ENCODE measurements at places on chromosomes 3 and 15.

GRCh38 chr15:75214293-75215096 lies 12.8 kb downstream of the C15orf39 start:
- no peak for DNase-seq

GRCh38 chr15:68264282-68264681 lies 13.3 kb upstream of the FEM1B start:
- DNase-seq: no peak

- DNase-seq: peak; percentile 78
These were observed 167.9 kb downstream of the BBX start for GRCh38 chr3:107690522-107691138.

GRCh38 chr15:74044267-74045110 lies 37.9 kb downstream of the GOLGA6A start:
- DNase-seq: no peak

GRCh38 chr3:14299767-14300166 lies 102.6 kb upstream of the SLC6A6 start:
- DNase-seq: no peak

- DNase-seq: peak; percentile 72
These were observed 23.2 kb upstream of the VILL start for GRCh38 chr3:37967260-37967881.

DNA sequence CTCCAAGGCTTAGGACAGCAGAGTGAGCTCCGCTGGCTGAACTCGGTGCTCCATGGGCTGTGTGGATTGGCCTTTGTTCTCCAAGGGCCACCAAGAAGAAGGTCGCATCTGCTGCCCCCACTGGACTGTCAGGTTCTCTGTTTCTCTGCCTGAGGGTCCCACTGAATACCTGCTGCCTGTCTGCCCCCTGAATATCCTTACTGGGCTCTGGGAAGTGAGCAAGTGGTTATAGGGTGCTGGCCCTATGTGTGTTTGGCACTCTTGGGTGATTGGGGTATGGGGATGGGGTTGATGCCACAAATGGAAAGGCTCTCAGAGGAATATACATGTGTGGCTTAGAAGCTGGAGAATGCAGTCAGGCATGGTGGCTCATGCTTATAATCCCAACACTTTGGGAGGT lies 82.3 kb downstream of the THSD4 start:
- DNase-seq: no peak

DNA sequence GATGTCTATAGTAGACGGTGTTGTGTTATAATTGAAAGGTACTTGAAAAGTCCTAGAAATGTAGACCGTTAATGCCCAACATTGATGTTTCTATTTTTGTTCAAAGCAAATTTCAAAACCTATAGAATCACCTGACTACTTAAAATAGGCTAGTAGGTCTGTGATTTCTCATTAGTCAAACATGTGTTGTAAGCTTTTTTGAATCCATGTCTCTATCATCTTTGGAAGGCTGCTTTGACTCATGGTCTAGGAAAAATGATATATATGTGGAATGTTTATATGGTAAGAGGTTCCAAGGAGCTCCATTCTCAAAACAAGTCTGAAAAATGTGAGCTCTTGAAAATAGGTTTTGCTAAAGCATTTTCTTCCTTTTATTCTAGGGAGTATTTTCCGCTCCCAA lies 375.3 kb downstream of the LPP start:
- no peak for DNase-seq
